ENCODE measurements at places on chromosomes 1 and 21.

DNA sequence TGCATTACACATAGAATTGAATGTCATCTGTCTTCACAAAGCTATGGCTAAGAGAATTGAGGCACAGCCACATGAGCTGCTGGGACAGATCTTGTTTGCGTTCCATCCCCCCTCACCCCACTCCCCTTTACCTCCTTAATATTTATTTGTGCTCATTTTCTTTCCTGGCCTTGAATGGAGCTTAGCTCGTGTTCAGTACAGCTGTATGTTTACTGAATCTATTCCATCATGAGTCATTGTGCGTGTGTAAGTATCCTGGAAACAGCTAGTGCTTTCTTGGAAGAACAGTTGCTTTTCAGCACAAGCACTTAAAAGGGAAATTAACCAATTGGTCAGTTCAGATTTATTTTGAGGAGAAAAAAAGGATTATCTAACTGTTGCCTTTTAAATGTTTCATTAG, 14.7 kb downstream of the PROX1 start:
- peak; percentile 12 for DNase-seq

- DNase-seq = peak; percentile 88
Measured at GRCh38 chr1:31483012-31483946, 70.3 kb downstream of the SERINC2 start.

- peak; percentile 68 for DNase-seq
Measured at GRCh38 chr21:38804789-38805327, 871 bp upstream of the ETS2 start.

GRCh38 chr21:26572702-26573381, at the start of gene CYYR1:
Gene CYYR1 (minus strand): TSS chr21:26573286. CDS start chr21:26572940, 346 bp downstream.
- DNase-seq = peak; percentile 13

- no peak for DNase-seq
Measured at GRCh38 chr1:240801442-240801841, 189.5 kb upstream of the GREM2 start.

GRCh38 chr1:164783778-164784555, 225.0 kb downstream of the PBX1 start:
- DNase-seq = no peak

DNA sequence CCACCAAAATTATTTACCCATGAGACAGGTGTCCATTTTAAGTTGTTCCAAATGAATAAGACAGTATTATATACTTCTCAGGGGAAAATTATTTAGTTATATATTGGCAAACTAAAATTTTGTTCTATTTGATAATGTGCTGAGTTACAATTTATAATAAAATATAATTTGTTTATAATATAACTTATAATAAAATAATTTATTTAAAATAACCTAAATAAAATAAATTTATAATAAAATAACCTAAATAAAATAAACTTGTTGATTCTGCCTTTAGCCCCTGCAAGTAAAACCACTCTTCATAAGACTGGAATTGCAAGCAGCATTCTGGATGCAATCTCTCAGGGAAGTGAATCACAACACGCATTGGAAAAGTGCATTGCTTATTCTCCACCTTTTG, 69.6 kb downstream of the RAVER2 start:
- DNase-seq = no peak

GRCh38 chr1:13492711-13493110, 21.1 kb downstream of the LRRC38 start:
- no peak for DNase-seq

- no peak for DNase-seq
Measured at GRCh38 chr1:38577937-38578270, 281.7 kb downstream of the RRAGC start.

DNA sequence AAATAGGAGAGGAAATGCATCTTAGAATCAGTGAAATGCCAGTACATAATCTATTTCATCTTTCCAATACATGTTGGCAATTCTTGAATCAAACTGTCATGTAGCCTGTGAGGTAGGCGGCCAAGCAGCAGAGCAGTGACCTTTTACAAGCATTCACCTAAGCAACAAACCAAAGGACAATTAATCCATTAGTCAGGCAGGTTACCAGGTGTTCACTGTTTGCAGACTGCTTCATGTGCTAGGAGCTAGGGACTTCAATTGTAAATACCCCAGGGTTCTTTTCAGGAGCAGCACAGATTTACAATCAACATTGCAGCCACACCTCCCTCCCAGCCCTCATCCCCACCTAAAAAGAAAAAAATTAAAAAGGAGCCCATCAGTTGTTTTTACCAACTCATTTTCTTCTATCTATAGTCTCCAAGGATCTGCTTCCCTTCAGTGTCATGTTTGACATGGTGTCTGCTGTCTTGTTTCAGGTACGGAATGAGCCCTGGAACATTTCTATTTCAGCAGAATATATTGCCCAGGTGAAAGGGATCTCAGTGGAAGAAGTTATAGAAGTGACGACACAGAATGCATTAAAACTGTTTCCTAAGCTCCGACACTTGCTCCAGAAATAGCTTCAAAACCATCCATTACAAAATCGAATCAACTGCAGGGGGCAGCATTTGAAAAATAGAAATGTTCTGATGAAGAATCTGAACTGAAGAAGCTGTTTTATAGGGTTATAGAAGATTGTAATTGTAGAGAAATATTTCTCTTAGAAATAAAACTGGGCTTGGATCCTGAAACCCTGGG, 23.0 kb downstream of the TATDN3 start:
- DNase-seq = peak; percentile 7

DNA sequence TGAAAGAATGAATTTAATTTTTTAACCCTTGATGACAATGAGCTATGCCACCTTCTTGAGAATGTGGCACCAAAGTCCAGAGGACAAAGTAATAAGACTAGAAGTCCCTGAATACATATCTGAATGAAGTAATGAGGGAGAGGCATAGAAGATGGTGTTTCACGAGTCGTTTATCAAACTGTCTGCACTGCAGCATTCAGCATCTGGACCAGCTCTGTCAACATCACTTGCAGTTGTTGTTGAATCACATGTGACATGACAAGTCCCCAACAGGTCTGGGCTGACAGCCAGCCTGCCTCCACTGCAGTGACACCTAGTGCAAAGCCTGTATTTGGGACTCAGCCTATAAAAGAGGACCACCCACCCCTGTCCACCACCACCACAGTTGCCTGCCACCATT, 17.3 kb upstream of the GALNT2 start:
- no peak for DNase-seq

- DNase-seq = no peak
Measured at GRCh38 chr1:212760126-212760823, 31.3 kb downstream of the NSL1 start.

- DNase-seq = peak; percentile 15
Measured at GRCh38 chr1:112625696-112626095, 6.1 kb downstream of the CAPZA1 start.

GRCh38 chr1:236214761-236215160, 67.0 kb downstream of the ERO1B start:
- no peak for DNase-seq

DNA sequence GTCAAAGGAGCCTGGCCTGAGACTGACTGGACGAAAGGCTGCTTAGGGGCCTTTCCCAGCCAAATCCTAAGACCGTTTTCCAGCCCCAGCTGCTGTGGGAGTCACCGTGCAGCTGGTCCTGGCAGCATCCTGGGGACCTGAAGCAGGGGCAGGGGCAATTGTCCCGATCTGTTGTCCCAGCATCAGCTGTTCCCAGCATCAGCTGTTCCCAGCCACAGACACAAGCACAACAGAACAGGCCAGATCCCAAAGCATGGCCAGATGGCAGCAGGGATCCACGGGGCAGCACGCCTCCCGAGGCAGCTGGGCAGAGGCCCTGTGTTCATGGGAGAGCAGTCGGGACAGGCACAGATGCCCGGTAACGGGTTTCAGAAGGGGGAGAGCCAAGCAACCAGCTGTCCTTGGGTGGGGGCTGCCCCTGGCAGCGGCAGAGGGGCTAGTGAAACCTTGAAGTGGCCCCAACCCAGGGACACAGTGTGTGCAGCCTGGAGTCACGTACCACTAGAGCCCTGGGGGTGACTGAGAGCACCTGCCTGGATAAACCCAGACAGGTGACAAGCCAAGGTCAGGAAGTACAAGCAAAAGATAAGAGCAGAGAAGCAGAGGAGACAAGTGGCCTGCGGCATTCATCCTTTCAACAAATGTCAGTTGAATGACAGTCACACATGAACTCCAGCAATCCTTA, 13.3 kb downstream of the CELA2B start:
- DNase-seq = no peak

DNA sequence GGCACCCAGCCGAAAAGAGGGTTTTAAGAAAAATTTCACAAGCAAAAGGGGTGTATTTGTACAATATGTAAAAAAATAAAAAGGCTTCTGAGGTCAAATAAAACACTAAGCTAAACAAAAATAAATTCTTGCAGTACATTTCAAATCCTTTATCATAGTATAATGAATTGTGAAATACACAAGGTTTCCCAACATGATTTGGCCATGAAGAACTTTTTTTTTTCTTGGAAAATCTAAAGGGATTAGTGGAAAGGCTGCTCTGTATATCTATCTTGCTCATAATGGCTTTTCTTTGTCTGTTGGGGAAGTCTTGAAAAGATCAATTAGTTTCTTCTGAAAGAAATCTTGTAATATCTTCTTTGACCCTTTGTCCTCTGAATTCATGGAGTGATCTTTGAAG, 593.4 kb downstream of the PLPP3 start:
- no peak for DNase-seq

GRCh38 chr1:178168536-178168935, 74.6 kb downstream of the RASAL2 start:
- DNase-seq = peak; percentile 19

DNA sequence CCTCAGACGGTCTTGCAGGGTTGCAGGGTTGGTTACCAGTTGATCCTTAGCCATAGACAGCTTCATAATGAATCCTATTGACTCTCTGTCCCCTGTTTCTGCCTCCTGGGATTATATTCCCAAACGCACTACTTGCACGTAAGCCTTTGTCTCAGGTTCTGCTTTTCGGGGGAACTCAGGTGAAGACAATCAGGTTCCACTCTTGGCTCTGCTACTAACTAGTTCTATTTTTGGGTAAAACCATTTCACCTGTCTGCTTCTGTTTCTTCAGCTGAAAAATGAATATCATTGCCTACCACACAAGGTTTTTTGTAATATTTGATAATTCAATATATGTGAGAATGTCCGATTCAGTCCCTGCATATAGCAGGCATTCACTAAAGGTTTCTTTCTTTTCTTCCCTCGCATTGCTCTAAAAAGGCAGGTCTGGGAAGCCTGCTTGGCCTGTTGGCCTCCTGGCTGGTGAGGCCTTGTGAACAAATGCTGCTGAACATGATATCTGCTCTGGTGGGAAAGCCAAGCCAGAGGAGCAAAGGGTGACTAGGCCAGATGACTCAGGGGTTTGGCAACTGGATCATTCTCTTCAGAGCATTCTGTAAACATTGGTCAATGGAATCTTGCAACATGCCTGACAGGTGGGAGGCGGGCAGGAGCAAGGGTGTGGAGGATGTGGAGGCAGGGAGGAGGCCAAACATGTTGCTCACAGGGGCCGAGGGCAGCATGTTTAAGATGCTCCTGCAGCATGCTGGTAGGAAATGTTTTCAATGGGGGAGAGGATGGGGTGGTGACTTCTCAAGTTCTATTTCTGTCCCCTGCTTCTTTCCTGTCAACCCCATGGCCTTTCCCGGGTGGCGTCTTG, 23.8 kb downstream of the IER5 start:
- DNase-seq = peak; percentile 97

DNA sequence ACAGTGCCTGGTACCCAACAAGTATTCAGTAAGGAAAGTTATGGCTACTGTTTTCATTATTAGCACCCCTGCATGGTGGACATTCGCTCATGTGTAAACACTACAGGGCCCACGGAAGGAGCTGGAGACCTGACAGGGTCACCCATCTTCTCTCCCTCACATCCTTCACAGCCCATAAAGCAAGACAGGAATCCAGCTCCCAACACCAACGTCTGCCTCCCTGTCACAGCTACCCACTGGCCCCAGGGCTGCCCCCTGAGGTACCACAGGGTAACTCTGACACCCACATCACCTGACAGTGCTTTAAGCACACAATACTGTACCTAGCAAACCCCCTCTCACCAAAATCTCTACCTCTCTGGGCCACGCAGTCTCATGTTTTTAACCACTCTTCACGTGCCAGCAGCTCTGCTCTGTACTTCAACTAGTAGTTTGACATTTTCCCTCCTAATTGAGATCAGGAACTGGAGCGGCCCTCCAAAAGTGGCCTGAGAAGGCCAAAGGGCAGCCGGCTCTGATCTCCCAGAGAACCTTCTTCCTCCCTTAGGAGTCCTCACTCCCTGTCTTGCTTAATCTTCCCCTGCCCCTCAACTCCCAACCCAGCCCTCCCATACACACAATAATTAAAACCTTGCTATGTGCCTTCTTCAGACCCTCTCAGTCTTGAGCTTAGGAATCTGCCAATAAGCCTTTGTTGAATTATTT, 76.8 kb downstream of the CD34 start:
- DNase-seq = no peak

DNA sequence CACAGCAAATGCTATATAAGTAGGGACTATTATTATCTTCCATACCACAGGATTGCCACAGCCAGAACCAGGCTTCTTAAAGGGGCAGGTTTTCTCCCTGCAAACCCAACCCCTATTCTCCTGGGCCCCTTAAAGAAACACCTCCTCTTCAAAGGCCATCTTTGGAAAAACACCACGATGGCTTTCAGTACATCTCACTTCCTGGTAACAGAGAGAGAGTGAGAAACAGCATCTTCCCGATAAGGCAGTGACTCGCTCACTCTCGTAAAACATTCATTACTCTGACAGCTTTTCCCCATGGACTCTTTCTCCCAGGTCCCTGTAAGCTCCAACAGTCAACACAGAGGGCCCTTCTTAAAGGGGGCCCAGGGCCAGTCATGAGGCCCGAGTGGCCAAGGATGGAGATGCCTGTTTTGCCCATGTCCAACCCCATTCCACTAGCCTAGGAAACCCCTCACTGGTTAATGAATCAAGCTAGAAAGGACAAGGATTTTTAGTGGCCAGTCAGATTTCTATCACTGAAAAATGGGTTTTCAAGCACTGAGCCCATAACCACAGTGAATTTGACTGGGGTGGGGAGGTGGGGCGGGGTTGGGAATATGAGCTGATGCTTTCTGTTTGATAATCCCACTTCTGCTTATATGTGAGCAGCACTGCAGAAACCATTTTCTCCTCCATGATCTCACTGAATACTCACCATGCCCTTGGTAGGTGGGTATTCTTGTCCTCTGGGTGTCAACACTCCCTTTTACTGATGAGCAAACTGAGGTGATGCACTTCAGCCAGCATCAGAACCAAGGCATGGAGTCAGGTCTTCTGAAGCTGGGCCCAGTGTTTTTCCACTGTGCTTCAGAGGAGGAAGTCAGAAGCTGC, 3.6 kb upstream of the NAV1 start:
- DNase-seq = no peak

DNA sequence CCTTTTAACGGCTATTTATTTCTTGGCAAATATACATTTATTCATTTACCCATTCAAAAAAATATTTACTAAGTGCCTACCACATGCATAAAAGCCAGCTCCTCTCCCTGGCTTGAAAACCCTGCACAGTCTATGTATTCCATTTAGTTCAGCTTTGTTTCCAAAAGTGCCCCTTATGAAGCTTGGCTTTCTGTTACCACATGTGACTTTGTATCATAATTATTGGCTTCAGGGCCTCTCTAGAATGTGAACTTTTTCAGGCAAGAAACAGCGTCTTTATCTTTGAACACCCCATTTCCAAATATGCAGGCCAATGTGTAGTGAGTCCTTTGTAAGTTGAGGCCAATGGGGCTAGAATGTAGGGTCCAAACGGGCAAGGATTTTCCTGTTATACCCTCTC, 69.4 kb downstream of the CACHD1 start:
- no peak for DNase-seq

GRCh38 chr1:184472136-184472535, 85.3 kb downstream of the C1orf21 start:
- no peak for DNase-seq

Measured in AG08395 (cell line).